ENCODE measurements at places on chromosomes 16 and 17. TPM values are rescaled to one million over a fixed set of nuclear protein-coding genes. Genes with fewer than 3 reads are reported as not detected.

Gene GNAO1
- not detected for total RNA-seq

DNA sequence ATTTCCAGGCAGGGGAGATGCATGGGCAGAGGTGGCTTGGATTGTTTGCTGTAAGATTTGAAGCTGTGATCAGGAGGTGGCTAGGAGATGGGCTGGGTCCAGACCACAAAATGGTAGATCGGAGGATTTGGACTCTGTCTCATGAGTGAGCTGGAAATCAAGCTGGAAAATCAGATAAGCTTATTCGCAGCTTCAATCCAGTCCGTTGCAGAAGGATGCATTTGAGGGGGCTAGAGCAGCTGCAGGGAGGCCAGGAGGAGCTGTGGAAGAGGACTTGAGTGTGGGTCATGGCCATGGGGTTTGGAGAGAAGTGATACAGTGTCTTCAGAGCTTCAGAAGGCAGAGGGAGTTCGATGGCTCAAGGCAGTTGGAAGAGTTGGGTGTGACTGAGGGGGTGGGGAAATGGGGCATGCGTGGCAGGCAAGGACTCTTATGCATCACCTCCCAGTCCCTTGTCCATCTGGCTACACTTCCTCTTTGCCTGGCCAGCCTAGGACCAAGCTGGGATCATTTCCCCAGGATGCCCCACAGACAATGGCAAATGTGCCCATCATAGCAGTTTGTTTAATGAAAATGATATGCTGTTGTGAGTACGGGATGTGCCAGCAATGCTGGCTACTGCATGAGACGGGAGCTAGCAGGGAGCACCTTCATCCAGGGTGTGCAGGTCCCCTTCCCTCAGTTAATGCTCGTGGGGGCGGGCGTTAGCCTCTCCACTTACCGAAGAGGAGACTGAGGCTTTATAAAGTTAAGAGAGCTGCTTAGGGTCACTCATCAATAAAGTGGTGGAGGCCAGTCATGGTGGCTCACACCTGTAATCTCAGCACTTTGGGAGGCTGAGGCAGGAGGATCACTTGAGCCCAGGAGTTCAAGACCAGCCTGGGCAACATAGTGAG lies 20.6 kb downstream of the QPRT start:
- no peak for DNase-seq

GRCh38 chr16:4936991-4937781 lies at the start of gene PPL:
TSS of gene PPL (minus strand) at chr16:4937148. CDS start at chr16:4937045, 103 bp downstream.
- no peak for DNase-seq

Gene WNK4
- 0.33 TPM for total RNA-seq

- DNase-seq, result no peak
Measured at GRCh38 chr17:41536741-41537613, 8.9 kb upstream of the KRT19 start.

Gene TPSG1
- not detected for total RNA-seq

Gene KRT40
- not detected for total RNA-seq

Gene EVI2A
- 0.33 TPM for total RNA-seq
